ENCODE measurements at places on chromosomes 5 and 9.

GRCh38 chr9:95506678-95507463 is 9.9 kb downstream of the PTCH1 start:
- DNase-seq: peak; percentile 76

DNA sequence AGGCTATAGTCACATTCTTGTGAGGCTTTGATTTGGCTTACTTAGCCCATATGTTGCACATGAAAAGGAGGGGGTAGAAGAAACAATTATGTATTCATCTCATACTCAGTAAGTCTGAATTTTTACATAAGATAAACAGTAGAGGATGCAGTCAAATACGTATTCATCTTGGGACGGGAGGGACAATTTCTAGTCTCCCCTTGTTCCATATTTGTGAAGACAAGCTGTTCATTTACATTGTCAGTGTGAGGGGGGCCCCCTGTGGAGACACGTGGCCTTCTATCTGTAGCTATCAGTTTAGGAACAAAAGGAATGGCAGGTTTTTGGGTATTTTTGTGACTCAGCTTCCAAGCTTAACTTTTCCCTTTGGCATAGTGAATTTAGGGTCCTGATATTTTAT is 49.2 kb upstream of the PPP1R2B start:
- no peak for DNase-seq

DNA sequence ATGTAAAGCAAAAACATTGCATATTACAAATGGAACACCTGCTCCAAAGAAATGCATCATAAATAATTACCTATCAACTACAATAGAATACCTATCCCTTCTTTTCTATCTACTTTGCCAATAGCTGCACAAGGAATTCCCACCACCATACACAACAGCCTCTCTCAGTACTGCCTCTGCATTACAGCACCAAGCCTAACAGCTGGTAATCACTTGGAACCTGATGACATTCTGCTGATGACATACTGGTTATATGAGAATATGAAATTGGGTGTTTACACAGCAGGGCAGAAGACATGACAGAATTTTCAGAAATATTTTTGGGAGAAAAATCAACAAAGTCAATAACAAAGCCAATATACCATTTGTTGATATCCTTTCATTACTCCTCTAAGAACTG is 43.2 kb downstream of the PSMB7 start:
- no peak for DNase-seq

GRCh38 chr9:136206602-136207275 is 1.8 kb upstream of the LHX3 start:
- DNase-seq: no peak

DNA sequence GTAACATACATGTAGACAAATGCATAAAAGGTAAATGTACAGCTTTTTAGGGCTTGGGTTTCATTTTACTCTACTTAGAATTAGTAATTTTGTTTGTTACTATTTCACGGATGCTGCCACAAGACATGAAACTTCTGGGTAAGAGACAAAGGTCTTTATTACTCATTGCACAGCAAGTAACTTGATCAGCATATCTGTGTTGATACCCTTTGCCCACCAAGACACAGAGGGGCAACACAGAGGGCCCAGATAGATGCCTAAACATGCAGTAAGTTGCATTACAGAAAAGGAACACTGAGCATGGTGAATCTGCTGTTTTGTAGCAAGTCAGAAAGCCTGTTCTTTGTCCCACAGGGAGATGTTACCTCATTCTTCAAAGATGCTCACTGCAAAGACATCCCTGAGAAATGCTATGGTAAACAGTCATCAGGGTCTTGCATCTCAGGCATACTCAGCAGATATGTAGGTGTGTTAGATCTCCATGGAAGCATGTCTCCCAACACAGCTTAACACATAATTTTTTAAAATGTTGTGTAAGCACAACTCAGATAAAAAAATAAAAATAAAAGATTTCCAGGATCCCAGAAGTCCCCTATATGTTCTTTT is 10.3 kb downstream of the ITGA2 start:
- DNase-seq: no peak

DNA sequence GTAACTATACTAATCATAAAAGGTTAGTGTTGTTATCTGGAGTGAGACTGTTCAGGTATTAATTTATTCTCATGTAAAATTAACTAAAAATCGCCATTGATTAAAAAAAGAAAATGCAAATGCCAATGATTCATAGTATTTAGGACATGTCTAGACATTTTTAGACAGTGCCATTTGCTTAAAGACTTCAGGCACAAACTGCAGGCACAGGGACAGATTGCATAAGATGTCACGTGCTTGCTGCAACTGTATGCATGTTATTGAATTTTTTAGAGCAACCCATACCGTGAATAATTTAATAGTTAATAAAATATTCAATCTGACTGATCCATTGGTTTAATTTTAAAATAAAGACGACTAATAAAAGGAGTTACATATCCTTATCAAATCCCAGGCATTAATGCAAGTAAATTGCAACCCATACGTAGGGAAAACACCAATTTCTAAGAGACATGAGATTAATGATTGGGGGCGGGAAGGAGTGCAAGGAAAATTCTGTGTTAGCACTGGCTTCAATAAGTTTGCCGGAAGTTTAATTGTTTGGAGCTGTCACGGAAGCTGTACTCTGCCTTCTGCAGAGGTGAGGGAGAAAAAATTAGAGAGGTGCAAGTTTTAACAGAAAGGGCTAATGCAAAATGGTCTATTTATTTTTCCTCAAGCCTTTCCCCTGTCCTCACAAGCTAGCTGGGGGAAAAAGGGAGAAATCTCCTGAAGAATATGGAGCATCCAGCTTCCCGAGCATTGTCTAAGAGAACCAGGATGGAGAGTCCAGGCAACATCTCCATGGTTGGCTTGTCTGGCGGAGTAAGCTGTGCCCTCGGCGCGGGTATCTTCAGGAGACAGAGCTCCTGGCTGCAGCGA is 2.9 kb downstream of the EDIL3 start:
- no peak for DNase-seq

DNA sequence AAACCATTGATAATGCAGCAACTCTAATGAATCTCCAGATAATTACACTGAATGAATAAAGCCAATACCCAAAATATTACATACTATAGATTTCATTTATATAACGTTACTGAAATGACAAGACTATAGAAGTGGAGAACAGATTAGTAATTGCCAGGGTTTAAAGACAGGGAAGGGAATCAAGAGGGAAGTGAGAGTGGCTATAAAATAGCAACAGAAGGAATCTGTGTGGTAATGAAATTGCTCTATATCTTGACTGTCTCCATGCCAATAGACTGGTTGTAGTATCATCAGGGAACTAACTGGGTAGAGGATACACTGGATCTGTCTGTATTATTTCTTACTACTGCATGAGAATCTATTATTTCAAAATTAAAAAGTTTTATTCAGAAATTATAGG is 396.5 kb upstream of the RPS23 start:
- DNase-seq: no peak

DNA sequence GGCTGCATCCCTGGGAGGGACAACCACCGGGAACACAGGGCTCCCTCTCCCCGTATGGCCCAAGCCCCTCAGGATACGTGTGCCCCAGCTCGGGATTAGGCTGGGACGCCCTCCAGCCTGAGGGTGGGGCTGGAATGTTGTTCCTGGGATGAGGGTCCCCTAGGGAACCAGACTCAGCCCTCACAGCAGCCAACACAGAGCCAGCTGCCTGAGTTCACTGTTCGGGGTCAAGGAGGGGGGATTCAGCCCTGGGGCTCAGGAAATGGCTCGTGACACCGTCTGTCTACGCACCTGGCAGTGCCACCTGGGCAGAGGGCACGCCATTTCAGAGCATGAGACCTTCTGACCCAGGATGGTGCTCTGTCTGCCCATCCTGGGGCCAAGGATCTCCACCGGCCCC is 8.9 kb downstream of the RNF44 start:
- DNase-seq: no peak
